HAP-1 (cell line): ENCODE measurements at places on chromosomes 3 and 15.

DNA sequence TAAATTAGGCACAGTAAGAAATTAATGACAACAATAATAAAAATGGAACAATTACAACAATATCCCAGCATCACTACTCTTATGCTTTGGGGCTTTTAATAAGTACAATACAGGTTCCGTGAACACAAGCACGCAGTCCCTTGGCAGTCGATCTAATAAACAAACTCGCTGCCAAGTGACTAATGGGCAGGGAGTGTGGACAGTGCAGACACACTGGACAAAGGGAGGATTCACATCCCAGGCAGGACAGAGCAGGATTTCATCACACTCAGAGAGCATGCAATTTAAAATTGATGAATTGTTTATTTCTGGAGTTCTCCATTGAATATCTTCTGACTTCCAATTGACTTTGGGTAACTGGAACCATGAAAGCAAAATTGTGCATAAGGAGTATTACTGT lies 524.1 kb upstream of the CFAP20DC start:
- DNase-seq: no peak

DNA sequence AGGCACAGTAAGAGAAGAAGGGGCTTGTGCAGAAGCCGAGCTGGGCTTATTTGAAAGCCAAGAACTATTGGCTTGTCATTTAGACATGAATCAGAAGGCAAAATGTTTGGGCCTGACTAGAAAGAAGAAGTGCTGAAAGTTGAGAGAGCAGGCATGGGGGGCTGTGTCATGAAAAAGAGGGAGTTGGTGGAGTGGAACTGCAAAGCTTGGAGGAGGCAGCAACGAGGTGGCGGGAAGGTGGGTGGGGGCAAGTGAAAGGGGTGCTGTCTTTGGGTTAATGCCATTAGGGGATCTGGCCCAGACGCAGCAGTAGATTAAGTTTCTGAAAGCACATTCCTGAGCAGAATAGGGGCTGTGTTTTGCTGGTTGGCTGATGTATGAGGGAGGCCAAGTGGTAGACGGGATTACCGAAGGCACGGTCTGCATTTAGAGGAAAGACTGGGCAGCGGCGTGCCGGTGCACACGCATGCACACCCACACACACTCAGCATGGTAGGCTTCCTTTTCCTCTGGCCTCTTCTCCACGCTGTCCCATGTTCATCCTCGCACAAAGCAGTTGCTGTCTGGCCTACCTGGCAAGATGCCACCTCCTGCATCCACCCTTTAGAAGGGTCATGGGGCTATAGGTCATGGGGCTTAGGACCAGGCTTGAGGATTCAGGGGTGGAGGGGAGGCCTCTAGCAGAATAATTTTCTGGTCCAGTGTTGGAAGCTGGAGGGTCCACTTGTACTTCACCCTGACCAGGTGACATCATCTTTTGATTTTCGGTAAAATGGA lies 43.0 kb downstream of the BOC start:
- DNase-seq: no peak

DNA sequence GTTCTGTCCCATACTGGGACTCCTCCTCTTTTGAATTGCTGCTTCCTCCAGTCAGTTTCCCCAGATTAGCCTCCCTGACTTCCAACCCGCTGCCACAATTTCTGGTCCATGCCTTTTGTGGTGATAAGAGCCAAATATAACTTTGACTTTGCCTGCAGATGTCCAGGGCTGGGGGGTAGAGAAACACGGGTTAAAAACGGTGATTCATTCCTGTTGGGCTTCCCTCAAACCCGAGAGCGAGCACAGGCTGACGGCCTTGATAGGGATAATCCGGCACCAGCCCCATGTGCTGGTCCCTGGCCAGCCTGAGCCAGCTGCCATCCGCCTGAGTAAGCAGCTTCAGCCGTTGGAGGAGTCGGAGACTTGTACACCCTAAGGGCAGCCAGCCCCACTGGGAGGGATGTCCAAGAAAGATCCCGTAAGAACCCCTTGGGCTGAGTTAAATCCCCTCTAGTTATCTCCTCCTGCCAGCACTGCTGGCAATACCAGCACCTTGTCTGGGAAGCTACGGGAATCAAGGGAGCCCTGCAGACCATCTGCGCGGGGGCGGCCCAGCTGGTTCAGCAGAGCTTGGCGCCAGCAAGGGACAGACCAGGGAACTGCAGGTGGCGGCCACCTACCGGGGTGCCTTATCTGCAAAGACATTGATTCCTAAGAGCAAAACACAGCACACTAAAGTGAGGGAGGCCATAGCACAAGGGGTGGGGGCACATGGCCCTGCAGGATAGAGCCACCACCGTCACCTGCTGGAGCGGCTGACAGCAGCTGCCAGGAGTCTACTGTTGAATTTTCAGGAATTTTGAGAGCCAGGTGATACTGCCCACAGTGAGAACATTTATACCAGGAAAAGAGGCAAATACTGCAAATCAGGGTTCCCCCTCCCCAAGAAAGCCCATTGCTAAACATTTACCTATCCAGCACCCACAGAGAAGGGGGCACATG lies 18.1 kb downstream of the CSPG4 start:
- peak; percentile 39 for DNase-seq

DNA sequence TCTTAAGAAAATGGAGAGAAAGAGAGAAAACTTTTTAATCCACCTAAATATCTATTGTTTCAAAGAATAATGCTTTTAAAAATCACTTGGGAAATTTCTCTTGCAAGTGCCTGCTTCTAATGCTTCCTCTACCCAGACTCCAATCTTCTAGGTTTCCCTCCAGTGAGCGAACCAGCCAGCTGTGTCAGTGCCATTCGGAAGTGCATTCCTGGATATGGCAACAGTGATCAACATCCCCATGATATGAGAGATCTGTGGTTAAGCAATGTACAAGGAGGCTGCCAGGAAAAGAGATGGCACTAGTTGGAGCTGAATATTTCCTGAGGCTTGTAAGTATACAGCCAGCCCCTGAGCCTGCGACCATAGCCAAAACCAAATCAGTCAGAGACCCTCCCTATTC lies 53.3 kb upstream of the KCNMB2 start:
- no peak for DNase-seq
